ENCODE measurements at places on chromosomes 4 and X. TPM values are rescaled to one million over a fixed set of nuclear protein-coding genes. Genes with fewer than 3 reads are reported as not detected.

Gene ERAS
- total RNA-seq = not detected

Gene KCTD8
- not detected for total RNA-seq

Gene PASD1
- total RNA-seq = not detected

Gene LIMCH1
- total RNA-seq = 2.9 TPM

Gene WDR44
- 18.9 TPM for total RNA-seq

GRCh38 chrX:16997313-16997712 is 50.9 kb downstream of the REPS2 start:
- no peak for DNase-seq

GRCh38 chr4:34791209-34791608 is 1453.1 kb downstream of the ARAP2 start:
- no peak for DNase-seq

GRCh38 chr4:96186593-96186992 is 346.7 kb downstream of the PDHA2 start:
- DNase-seq = no peak

- DNase-seq = no peak
Measured at GRCh38 chrX:153981771-153982533, 9.4 kb downstream of the TMEM187 start.

- peak; percentile 94 for DNase-seq
Measured at GRCh38 chr4:41256740-41257256, at the start of gene UCHL1. Gene UCHL1 (plus strand): TSS chr4:41256928. CDS start chr4:41256977, 49 bp downstream.

- no peak for DNase-seq
Measured at GRCh38 chr4:135963009-135963408, 1569.3 kb downstream of the PCDH18 start.

DNA sequence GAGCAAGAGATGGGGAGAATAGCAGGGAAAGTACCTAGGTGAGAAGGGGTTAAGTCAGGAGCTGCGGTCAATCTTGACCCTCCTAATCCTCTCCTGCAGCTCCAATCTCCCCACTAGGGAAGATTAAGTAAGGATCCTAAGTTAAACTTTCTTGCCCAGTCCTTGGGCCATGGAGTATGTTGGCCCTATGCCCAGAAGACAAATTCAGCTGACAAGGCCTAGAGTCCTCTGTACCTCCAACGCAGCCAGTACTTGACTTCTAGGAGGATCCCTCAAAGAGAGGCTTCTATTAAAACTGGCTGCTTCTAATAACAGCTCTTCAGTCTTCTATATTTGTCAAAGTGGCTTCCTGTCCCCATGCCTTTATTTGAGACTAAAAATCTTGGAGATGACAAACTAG is 1.4 kb downstream of the CLDN2 start:
- DNase-seq = no peak

GRCh38 chrX:110396735-110397134 is 38.1 kb downstream of the RTL9 start:
- DNase-seq = no peak

DNA sequence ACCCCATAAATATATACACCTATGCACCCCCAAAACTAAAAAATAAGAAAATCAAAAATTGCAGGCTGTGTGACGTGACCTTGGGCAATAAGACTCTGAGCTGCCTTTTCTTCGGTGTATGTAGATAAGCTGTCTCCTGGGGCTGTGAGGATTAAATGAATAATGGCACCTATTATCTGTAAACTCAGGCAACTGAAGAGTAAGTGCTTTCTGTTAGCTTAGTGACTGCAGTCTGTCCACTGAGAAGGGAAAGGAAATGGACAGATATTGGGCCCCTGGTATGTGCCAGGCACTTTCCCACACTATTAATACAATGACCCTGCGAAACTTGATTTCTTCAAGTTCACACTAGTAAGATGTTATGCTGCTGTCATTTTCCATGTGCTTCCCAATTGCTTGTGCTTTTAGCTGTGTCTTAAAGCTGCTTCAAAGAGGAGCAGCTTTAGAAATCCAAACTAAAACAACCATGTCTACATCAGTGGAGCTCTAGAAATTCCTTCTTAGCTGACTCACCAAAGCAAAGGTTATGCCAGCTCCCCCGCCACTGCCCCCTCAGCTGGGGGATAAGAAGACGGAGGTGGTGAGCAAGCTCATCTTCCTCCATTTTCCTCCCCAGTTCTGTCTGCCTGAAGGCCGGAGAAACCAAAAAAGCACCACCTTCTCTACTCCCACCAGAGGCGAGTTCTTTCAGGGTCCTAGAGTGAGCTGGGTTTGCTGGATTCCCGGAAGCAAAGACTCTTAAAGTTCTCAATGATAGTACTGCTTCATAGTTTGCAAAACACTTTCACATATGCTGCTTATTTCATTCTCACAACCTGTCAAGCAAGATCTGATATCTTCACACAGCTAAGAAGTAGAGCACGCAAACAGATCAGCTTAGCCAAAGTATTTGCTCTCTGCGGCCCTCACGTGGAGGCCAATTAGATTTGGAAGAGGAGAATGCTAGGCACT is 8.8 kb upstream of the DGAT2L6 start:
- peak; percentile 77 for DNase-seq

DNA sequence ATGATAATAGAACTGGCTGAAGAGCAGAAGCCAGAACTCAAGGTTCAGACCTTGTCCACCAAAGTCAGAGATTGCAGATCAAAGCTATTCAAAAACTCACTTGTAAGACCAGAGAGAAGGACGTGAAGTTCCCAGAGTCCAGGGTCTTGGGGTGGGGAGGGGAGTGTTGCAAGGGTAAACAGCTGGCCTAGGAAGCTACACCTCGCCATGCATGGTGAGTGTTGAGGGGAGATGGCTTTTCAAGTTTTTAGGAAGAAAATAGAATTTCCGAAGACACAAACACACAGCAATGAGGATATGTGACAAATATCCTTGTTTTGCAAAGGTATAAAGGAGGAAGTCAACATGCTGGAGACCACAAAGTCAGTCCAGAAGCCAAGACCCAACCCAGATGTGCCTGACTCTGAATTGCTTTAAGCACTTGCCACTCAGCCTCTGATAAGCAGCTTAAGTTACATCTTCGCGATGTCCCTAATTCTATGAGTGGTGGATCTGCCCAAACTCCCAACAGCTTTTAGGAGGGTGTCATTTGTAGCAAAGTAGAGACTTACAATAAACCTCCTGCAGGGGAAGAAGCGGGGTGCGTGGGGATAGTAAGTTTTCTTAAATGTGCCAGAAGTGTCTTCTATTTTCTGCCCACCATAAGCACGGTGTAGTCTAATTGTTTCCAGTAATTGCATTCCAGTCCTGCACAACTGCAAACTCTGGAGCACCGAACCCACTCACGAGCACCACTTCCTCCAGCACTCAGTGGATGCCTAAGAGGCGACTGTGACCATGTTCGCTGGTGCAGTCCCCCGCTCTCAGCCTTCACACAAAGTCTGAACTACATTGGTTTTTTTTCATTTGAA is 26.5 kb downstream of the HAND2 start:
- DNase-seq = no peak

- peak; percentile 42 for DNase-seq
Measured at GRCh38 chr4:1187182-1187581, 14.8 kb upstream of the SPON2 start.

GRCh38 chrX:7334253-7334935 is 186.4 kb upstream of the PUDP start:
- peak; percentile 93 for DNase-seq
